Brain (organoid and tissue), 16 donors: ENCODE measurements at places on chromosomes 16 and 17. TPM values are rescaled to one million over a fixed set of nuclear protein-coding genes. Genes with fewer than 3 reads are reported as not detected.

NUPR1 gene
- 289 TPM for polyA plus RNA-seq

FOXK2 gene
- 44.0 TPM for polyA plus RNA-seq

CD19 gene
- not detected for polyA plus RNA-seq

RSAD1 gene
- polyA plus RNA-seq: 17.8 TPM

RAB37 gene
- 2.8 TPM for polyA plus RNA-seq

GOSR2 gene
- 40.1 TPM for polyA plus RNA-seq

RAMP2 gene
- 64.8 TPM for polyA plus RNA-seq

SLC9A5 gene
- 0.90 TPM for polyA plus RNA-seq

MMP15 gene
- polyA plus RNA-seq: 8.2 TPM

FNDC8 gene
- polyA plus RNA-seq: not detected

ZSCAN10 gene
- polyA plus RNA-seq: not detected

KRT33B gene
- polyA plus RNA-seq: not detected

PYDC1 gene
- polyA plus RNA-seq: 5.0 TPM

CD300LF gene
- polyA plus RNA-seq: 0.54 TPM

AATF gene
- polyA plus RNA-seq: 72.4 TPM

C16orf89 gene
- polyA plus RNA-seq: 14.4 TPM

AGRP gene
- 0.49 TPM for polyA plus RNA-seq

KRT40 gene
- polyA plus RNA-seq: not detected

TM4SF5 gene
- not detected for polyA plus RNA-seq

FBRS gene
- 72.1 TPM for polyA plus RNA-seq

RHBDL1 gene
- 10.0 TPM for polyA plus RNA-seq

KRTAP1-5 gene
- polyA plus RNA-seq: not detected

TUFM gene
- polyA plus RNA-seq: 286 TPM

RPUSD1 gene
- polyA plus RNA-seq: 29.5 TPM

NGFR gene
- polyA plus RNA-seq: 2.6 TPM

MVP gene
- 31.7 TPM for polyA plus RNA-seq

TMEM235 gene
- 9.8 TPM for polyA plus RNA-seq

CTRB1 gene
- not detected for polyA plus RNA-seq

SYT17 gene
- 8.2 TPM for polyA plus RNA-seq

KIF2B gene
- not detected for polyA plus RNA-seq

TPSB2 gene
- polyA plus RNA-seq: not detected

HIGD1B gene
- polyA plus RNA-seq: 21.9 TPM

GSE1 gene
- 127 TPM for polyA plus RNA-seq

RASL10B gene
- 12.6 TPM for polyA plus RNA-seq

CCL7 gene
- polyA plus RNA-seq: not detected

SLFN5 gene
- polyA plus RNA-seq: 2.6 TPM

SEPTIN1 gene
- polyA plus RNA-seq: 4.8 TPM

CTRL gene
- polyA plus RNA-seq: 1.0 TPM

TNFRSF17 gene
- not detected for polyA plus RNA-seq

CHD3 gene
- polyA plus RNA-seq: 76.2 TPM

WNK4 gene
- polyA plus RNA-seq: 0.80 TPM

INCA1 gene
- polyA plus RNA-seq: 3.5 TPM

RNF112 gene
- 14.3 TPM for polyA plus RNA-seq

BEAN1 gene
- polyA plus RNA-seq: 6.1 TPM

GPR139 gene
- polyA plus RNA-seq: 0.41 TPM

WSCD1 gene
- 50.7 TPM for polyA plus RNA-seq

SPEM2 gene
- not detected for polyA plus RNA-seq

CDH15 gene
- not detected for polyA plus RNA-seq

ABCA8 gene
- 6.1 TPM for polyA plus RNA-seq

TMC7 gene
- polyA plus RNA-seq: 4.5 TPM

SDR42E2 gene
- not detected for polyA plus RNA-seq

CCL1 gene
- not detected for polyA plus RNA-seq

CPNE7 gene
- 3.7 TPM for polyA plus RNA-seq

DBNDD1 gene
- polyA plus RNA-seq: 131 TPM
